ENCODE measurements at places on chromosomes 13 and 19.

GRCh38 chr19:17405250-17406045, at the start of gene BST2:
BST2 (minus strand) TSS chr19:17405630; CDS start chr19:17405575, 55 bp downstream.
- DNase-seq: no peak

- DNase-seq: no peak
Measured at GRCh38 chr13:29709407-29710069, 114.0 kb upstream of the SLC7A1 start.

DNA sequence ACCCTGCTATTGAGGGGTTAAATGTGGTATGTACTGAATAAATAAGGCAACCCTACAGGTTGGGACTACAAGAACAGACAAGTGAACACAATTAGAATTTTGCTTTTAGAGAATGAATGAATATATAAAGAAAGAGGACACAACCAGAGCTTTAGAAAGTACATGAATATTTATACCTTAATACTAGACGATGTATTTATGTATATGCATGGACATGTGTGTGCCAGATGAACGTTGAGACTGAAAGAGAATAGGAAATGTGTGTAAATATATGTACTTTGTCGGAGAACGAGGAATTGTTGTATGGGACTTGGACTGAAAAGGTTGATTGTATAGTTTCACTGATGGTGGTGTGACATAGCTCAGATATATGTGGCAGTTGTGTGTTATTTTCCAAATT, 9.3 kb upstream of the COG6 start:
- DNase-seq: no peak

DNA sequence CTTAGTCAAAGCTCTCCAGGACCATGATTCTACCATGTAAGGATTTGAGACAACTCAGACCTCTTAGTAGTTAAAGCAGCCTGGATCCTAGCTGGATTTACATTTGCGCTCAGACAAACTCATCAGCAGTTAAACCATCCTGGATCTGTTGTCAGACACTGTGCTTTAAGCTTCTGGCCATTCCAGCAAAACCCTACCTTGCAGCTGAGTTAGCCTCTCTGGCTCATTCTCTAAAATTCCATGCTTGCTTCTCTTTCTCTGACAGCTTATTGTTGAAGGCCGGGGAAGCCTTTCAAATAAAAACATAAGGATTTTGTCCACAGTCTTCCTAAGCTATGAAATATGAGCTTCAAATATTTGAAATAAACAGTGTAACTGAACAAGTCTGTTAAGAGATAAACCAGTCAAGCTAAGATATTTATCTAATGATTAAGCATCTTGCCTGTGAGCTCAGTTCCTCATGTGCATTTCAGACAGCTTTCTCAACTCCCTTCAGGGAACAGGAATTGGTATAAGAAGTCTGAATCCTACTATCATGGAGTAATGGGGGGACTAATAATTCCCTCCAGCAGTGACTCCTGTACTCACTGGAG, 89.3 kb downstream of the SLAIN1 start:
- no peak for DNase-seq

DNA sequence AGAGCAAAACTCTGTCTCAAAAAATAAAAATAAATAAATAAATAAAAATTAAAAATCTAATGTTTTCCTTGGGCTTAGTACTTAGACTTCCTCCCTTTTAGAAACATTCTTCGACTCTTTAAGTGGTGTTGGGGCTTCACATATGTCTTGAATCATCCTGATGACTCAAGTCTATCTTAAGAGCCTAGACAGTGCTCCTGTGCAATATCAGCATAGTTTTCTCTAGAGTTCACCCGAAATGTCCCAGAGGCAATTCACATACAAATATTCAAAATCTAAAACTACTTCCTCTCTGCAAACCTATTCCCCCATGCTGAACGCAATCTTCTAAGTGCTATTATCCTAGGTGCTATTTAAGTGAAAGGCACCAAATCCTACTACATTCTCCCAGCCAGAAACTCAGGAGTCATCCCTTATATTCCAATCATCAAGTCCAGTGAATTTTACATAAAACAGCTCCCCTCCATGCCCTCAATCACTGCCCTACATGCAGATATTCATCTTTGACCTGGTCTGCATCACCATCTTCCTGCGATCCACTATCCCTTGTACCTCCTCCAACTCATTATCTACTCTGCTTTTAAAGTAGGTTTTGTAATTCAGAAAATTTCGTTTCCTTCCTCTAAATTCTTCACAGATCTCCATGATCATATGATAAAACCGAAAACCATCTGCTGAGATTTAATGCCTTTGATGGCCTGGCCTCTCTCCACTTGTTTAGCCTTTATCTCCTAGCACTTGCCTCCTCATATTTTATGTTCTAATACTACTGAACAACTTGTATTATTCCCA, 102.7 kb downstream of the ELF1 start:
- DNase-seq: no peak

DNA sequence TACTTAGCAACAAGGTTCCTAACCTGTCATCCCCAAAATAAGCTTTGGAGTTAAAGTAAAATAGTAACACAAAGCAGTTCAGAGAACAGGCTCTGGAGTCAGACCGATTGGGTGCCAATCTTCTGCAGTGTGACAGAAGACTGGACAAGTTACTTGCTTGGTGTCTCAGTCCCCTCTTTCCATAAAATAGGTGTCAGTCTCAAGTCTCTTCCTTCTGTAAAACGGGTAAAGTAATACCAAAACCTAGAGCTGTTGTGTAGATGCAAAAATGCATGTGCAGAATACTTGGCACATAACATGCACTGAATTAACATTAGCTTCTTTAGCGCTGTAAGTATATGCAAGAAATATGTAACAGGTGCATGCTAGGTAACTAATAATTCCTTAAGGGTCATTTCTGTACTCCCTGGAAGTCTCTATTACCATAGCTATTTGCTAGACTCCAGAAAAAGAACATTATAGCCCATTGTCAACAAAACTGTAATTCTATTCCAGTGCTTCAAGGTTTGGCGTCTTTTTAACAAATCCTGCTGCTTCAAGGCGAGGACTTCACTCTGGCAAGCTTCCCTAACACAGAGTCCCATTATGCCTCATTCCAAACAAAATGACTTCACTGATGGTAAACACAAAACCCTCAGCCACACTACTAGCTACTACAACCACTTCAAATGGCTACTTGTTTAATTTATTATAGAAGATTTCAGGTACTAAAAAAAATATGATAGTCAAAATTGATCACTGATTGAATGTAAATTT, 32.8 kb downstream of the ELF1 start:
- DNase-seq: no peak

DNA sequence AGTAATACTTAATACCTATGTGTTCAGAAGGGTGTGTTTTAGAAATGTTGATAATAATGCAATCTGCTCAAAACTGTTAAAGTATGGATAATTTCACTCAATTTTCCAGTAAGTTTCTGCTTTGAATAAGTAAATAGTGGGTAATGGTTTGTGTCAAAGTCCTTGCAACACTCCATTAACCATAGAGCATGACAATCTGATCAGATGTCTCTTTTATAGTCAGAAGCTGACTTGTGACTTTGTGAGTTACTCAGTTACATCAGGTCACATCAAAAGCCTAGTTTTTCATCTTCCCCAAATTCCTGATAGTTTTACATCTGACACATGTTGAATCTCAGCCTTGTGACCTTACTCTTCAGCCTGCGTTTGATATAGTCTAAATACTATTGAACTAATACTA, 338.0 kb downstream of the EFNB2 start:
- no peak for DNase-seq

DNA sequence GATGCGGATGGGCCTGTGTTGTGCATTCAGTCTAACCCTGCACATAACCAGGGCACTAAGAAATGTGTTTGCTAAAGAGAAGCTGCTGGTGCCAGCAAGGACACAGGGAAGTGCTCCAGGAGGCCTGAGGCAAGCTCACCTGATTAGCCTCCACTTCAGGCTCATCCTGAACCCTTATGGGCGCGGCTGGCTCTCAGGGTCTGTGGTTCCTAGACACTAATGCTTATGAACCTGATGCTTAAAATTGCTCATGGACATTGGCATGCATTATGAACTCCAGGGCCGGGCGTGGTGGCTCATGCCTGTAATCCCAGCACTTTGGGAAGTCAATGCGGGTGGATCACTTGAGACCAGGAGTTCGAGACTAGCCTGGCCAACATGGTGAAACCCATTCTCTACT, 34.3 kb downstream of the SERP2 start:
- DNase-seq: no peak
